GM12878 (cell line): ENCODE measurements at places on chromosomes 12 and 14. TPM values are rescaled to one million over a fixed set of nuclear protein-coding genes. Genes with fewer than 3 reads are reported as not detected.

Gene SART3
- polyA plus RNA-seq = 44.5 and 56.2 TPM in 2 replicates

Gene PTPN6
- polyA plus RNA-seq = 351 and 364 TPM in 2 replicates

Gene KLRC3
- not detected in 2 replicates for polyA plus RNA-seq

Gene REM2
- 0.84 and 0.97 TPM in 2 replicates for polyA plus RNA-seq

Gene ABCD2
- 7.5 TPM in 2 replicates for polyA plus RNA-seq

Gene FAM181A
- polyA plus RNA-seq = not detected in 2 replicates

Gene SMCO2
- polyA plus RNA-seq = 0.11 and 0.28 TPM in 2 replicates

Gene NRXN3
- polyA plus RNA-seq = 1.3 and 1.7 TPM in 2 replicates

Gene ZNF385A
- polyA plus RNA-seq = 18.2 and 26.1 TPM in 2 replicates

Gene POTEM
- polyA plus RNA-seq = not detected in 2 replicates

Gene CLEC9A
- not detected in 2 replicates for polyA plus RNA-seq

Gene C12orf60
- 3.7 and 4.4 TPM in 2 replicates for polyA plus RNA-seq

Gene HOXC11
- not detected in 2 replicates for polyA plus RNA-seq

Gene GALNT8
- 0.02 and 0.14 TPM in 2 replicates for polyA plus RNA-seq

Gene CPNE8
- polyA plus RNA-seq = 20.8 and 21.1 TPM in 2 replicates

Gene TAS2R13
- polyA plus RNA-seq = not detected in 2 replicates

Gene ATP2A2
- polyA plus RNA-seq = 23.7 and 23.8 TPM in 2 replicates

Gene PSMD9
- polyA plus RNA-seq = 141 and 152 TPM in 2 replicates

Gene FSCB
- polyA plus RNA-seq = not detected in 2 replicates

Gene GUCY2C
- 0.32 and 0.44 TPM in 2 replicates for polyA plus RNA-seq

Gene VSX2
- 0.05 TPM in 1 of 2 replicates, not detected in the other for polyA plus RNA-seq

Gene HNF1A
- polyA plus RNA-seq = not detected in 2 replicates

Gene RIC8B
- polyA plus RNA-seq = 5.6 and 5.9 TPM in 2 replicates

Gene ANG
- polyA plus RNA-seq = 1.9 and 2.2 TPM in 2 replicates

Gene C3AR1
- not detected in 2 replicates for polyA plus RNA-seq

Gene SLC38A4
- 0.52 and 0.62 TPM in 2 replicates for polyA plus RNA-seq

Gene OR6C68
- not detected in 2 replicates for polyA plus RNA-seq

Gene GLI1
- polyA plus RNA-seq = 0.27 and 0.82 TPM in 2 replicates
